NCI-H524 treated with DMSO at 0.1 percent for 48 hours (cell line): ENCODE measurements at places on chromosomes 7 and 10.
A peak's percentile ranks its signal among the peaks of the same experiment; 100 is the strongest.

DNA sequence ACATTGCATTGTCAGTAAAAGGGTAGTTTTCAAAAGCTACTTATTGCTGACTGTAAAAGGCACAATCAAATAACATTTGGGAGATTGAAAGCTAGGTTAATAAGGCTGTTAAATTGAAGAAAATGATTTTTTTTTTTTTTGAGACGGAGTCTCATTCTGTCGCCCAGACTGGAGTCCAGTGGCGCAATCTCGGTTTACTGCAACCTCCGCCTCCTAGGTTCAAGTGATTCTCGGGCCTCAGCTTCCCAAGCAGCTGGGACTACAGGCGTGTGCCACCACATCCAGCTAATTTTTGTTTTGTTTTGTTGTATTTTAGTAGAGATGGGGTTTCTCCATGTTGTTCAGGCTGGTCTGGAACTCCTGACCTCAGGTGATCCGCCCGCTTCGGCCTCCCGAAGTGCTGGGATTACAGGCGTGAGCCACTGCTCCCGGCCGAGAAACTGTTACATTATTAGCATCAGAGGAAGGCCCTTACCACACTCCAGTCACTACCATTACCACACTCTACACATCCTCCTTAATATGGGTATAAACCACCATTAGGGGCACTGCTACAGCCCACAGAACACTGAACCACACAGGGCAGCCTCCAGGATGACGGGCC, 1.0 kb downstream of the CYP51A1 start:
- no peak for DNase-seq

- DNase-seq = no peak
Measured at GRCh38 chr10:78280604-78281003, 246.9 kb downstream of the RPS24 start.

- DNase-seq = no peak
Measured at GRCh38 chr7:47310020-47310419, 271.9 kb downstream of the TNS3 start.

DNA sequence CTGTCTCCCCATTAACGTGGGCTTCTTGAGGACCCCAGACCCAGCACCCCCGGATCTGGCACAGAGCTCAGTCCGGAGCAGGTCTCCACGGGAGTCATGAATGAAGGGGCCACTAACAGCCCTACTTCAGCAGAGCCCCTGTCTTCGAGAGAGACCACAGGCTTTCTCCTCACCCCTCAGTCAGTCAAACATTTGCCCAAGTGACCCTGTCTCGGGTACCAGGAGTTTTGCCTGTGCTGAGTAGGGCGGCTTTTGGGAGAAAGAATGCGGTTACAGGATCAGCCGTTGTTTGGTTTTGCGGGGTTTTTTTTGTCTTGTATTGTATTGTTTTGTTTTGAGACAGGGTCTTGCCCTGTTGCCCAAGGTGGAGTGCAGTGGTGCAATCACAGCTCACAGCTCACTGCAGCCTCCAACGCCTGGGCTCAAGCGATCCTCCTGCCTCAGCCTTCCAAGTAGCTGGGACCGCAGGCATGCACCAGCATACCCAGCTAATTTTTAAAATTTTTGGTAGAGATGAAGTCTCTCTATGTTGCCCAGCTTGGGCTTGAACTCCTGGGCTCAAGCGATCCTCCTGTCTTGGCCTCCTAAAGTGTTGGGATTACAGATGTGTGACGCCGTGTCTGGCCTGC, 16.5 kb downstream of the ADAP1 start:
- no peak for DNase-seq

DNA sequence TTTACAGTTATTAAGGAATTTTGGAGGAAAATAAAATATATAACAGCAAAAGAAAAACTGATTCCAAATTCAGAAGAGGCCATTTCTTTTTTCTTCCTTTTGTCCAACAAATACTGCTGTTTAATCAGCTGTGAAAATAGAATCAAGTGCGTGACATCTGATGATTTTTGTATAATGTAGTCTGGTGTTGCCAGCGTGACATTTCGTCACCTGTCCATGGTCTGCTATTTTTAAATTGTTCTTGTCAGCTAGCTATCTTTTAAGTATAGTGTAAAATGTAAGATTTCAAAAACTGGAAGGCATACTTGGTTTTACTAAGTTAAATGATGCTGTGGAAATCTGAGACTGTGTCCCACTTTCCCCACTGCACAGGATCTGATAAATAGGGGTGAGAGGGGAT, 105.9 kb downstream of the CPEB3 start:
- DNase-seq = no peak

DNA sequence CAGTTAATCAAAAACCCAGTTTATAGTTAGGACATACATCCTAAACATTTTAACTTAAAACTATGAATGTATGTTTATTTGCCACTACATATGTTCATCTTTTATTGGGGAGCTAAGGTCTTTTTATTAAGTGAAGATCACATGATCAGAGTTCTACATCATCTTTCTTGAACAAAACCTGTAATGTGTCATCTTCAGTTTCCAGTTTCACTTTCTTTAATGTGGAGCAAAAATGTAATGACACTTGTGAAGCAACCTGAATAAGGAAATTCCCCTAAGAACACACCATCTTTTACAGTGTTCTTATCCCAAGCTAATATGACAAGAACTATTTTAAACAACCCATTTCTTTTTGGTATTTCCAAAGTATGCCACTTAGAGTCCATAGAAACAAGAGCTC, 166.7 kb upstream of the BET1 start:
- no peak for DNase-seq

GRCh38 chr10:119500821-119501220, 41.7 kb downstream of the RGS10 start:
- peak; percentile 19 for DNase-seq

DNA sequence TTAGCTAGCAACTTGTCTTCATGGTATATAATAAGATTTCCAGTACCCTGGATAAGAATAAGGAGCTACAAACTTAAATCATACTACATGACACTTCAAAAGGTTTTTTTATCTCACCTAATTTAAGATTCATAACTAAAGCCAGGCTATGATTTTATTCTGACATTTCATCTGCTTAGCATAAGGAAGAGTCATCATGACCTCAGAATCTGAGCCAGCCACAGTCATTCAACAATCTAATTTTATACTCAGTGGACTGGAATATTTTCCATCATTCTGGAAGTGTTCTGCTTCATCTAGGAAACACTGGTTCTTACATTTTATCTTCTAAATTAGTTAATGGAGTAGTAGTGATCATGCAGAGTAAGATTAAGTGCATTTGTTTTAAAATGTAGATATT, 102.1 kb upstream of the KCND2 start:
- DNase-seq = no peak

DNA sequence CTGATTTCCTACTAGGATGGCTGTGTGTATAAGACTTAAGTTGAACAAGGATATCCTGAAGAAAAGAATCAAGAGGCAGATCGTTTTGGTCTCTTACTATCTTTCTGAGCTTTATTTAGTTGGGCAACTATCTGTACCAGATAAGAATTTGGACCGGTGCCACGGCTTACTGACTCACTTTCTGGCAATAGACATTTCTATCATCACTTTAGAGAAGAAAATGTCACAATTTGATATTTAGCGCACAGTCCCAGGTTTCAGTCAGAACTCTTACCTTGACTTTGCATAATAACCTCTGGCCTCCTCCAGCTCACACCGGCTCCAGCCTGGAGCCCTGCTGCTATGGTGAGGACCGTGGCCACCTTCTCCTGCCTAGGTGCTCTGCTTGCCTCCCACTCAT, 218.2 kb upstream of the MDFIC start:
- no peak for DNase-seq

- DNase-seq = no peak
Measured at GRCh38 chr7:50560865-50561351, 4.3 kb downstream of the DDC start.

DNA sequence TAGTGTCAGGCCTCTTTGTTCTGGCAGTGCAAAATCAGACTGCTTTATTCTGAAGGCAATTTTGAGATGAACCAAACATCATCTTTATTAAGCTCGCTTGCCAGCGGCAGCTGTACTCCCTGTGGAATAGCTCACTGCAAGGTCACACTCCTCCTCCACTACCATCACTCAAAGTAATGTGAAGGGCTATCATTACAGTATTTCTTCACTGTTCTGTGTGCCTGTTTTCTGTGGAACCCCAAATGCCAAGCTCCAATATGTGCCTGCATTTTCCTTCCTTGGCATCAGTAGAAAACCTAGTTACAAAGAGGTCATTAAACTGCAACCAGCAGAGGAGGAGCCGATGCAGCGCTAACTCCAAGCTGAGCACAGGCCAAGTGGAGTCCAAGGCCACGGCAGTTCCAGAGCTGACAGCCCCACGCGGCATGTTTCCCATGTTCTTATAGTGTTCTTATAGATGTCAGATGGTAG, 21.4 kb downstream of the BCCIP start:
- no peak for DNase-seq

DNA sequence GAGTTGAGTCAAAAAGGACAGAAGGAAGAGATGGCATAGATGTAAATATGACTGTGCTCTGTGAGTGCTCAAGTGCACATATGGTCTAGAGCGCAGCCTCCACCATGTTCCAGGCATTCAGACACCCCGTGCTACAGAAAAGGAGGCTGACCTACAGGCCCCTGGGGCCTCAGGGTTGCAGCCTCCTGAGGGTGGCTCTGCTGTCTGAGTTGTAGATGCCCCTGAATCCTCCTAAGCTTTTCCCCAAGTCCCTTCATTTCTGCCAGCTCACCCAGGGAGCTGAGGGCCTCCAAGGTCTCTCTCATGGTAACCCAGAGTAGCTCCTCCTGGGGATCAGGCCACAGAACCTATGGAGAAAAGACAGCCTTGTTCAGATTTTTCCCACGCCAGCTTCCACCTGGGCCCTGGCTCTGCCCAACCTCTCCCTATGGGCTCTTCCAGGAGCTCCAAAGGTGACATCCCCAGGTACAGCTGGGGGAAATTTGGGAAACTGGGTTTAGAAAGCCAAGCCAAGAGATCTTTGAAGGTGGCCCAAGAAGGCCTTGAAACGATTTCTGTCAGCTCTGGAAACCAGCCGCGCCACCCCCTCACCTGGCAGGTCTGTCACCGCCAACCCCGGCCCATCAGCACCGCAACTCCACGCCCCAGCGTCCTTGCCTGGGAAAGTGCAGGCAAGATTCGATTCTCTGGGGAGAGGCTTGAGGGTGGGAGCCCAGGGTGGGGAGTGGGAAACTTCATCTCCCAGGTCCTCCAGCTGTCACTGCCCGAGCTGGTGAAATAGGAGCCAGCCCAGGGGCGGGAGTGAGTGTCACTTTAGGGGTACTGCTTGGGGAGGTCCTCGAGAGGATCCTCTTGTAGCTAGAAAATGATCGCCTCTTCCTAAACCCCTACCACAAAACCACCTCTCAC, 2.4 kb downstream of the ZNF467 start:
- peak; percentile 40 for DNase-seq

GRCh38 chr10:83908506-83908905, 230.8 kb upstream of the GHITM start:
- no peak for DNase-seq

DNA sequence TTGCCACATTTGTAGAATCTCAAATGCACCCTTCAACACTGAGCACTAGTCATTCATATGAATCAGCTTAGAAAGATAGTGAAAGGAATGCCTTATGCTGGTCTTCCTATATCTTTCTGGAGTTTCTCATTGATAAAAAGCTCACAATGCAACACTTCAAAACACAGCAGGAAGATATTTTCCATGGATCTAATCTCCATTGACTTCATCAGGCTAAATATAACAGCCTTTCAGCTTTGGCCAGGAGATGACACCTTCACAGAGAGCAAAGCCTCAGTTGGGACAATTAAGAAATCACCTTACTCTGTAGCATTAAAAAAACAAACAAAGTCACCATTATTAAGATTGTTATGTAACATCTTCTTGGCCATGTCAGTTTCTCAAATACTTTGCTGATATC, 6.7 kb downstream of the NRP1 start:
- no peak for DNase-seq

DNA sequence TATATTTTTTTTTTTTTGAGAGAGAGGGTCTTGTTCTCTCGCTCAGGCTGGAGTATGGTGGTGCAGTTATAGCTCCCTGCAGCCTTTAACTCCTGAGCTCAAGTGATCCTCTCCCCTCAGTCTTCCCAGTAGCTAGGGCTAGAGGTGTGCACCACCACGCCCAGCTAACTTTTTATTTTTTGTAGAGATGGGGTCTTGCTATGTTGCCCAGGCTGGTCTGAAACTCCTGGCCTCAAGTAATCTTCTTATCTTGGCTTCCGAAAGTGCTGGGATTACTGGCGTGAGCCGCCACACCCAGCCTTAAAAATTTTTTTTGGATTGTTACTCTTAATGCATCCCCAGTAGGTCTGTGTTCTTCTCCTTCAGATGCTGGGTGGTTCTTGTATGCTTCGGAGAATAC, 4.2 kb downstream of the UBTD1 start:
- DNase-seq = no peak

DNA sequence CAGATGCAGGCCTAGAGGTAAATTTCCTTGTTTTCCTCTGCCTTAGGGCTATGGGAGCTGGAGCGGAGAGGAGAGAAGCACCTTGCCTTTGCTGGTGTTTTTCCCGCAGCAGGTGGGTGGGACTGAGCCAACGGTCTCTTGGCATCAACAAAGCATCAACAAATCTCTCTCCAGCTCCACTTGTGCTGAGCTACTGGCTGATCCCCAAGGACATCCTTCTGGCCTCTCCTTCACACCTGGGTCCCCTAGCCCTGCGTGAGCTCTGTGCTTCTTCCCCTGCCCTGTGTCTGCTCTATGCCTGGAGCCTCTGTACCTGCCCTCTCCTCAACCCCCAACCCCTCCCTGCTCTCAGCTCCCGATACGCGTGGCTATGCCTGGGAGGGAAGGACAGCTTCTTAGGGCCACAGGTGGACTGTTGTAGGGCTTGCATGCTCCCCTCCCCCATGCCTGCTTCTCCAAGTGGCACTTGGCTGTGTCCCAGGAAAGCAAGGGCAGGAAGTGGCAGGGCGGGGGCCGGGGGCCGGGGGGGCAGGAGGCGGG, 3.2 kb upstream of the CLDN4 start:
- DNase-seq = peak; percentile 85

GRCh38 chr7:106038289-106038688, 73.8 kb downstream of the SYPL1 start:
- no peak for DNase-seq

- no peak for DNase-seq
Measured at GRCh38 chr10:114753126-114753525, 68.5 kb upstream of the FHIP2A start.

- DNase-seq = no peak
Measured at GRCh38 chr7:94178230-94178629, 174.1 kb upstream of the BET1 start.

- no peak for DNase-seq
Measured at GRCh38 chr7:99631295-99632109, 14.8 kb downstream of the ZSCAN25 start.

DNA sequence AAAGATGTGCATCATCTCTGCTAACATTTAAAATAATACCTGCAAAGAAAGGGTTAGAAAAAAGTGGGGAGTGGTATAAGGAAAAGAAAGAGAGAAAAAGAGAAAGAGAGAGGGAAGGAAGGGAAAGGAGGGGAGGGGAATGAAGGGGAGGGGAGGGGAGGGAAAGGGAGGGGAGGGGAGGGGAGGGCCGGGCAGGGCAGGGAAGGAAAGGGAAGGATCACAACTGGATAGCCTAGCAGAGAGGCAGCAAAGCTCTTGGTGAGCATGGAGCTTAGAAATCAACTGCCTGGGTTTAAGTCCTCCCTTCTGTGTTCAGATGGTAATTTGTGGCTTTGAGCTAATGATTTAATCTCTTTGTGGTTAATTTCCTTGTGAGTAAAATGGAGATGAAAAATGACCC, 5.4 kb upstream of the FAM237B start:
- DNase-seq = no peak

GRCh38 chr10:101050208-101051069, 11.3 kb upstream of the KAZALD1 start:
- DNase-seq = no peak
